ENCODE measurements at places on chromosomes 2 and 18.

GRCh38 chr2:205287316-205287715, 395.0 kb upstream of the NRP2 start:
- DNase-seq = no peak

DNA sequence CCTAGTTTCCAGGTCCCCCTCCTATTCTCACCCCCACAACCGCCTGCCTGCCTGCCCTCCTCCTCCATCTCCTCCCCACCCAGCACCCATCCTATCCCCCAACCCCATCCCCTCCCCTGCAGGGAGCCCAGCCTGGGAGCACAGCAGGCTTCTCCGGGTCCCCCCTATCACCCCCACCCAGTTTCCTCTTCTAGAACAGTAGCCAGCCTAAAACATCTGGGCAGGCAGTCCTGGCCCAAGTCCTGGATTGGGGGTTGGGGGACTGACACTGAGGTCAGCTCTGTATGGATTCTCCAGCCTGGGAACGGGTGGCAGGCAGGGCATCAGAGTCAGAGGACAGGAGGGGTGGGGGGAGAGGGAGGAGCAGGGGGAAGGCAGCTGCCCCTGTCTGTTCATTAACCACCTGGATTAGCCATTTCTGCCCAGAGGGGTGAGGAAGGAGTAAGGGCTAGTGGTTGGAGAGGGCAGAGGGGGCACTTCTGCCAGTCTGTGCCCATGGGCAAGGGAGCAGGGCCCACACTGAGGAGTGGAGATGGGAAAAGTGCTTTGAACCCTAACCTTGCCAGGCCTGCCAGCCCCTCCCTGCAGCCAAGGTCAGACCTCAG, 60.0 kb downstream of the TNS1 start:
- DNase-seq = no peak

- no peak for DNase-seq
Observed at GRCh38 chr18:38023871-38024270, 458.3 kb upstream of the CELF4 start.

DNA sequence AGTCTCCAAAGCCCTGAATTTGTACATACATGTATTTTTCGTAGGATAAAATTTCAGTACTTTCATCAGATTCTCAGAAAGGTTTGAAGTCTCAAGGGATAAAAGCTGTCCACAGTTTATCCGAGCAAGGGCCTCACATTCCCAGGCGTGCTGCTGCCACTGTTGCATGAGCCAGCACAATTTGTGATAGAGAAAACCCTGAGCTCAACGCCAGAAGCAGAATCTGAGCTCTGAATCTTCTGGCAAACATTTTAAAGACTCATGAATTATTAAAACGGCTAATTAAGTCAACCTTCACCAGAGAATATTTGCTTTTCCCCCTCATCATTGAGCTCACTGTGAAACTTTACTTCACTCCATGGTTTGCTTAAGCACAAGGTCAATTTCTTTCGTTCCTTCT, 38.5 kb upstream of the STPG4 start:
- no peak for DNase-seq

GRCh38 chr2:150476809-150477302, 10.6 kb downstream of the RND3 start:
- no peak for DNase-seq

GRCh38 chr18:48896875-48897511, 53.8 kb downstream of the SMAD7 start:
- peak; percentile 3 for DNase-seq

- no peak for DNase-seq
Observed at GRCh38 chr2:201156036-201156435, 26.9 kb upstream of the CASP10 start.

GRCh38 chr2:2524348-2524941, 193.4 kb upstream of the MYT1L start:
- DNase-seq = no peak

DNA sequence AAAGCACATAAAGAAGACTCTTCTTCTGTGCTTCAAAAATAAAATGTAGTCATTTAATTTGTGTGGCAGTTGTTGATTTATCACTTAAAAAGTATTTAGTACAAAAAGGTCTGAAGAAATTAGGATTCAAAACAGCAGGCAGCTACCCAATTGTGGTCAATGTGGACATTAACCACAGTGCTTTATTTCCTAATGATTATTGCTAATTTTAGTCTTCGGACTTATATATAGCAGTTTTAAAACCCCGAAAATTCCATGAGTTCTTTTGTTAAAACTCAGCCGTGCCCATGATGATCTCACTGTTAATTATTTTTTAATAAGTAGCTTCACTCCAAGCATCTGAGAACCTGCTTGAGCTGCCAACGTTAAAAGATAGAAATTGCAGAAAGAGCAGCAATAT, 594.3 kb downstream of the STK39 start:
- DNase-seq = no peak

- peak; percentile 44 for DNase-seq
Observed at GRCh38 chr2:127591221-127591923, 54.6 kb upstream of the GPR17 start.

GRCh38 chr2:232525791-232526371, at the start of gene CHRND:
Gene CHRND (plus strand): TSS chr2:232526160. CDS start chr2:232526216, 56 bp downstream.
- DNase-seq = no peak

DNA sequence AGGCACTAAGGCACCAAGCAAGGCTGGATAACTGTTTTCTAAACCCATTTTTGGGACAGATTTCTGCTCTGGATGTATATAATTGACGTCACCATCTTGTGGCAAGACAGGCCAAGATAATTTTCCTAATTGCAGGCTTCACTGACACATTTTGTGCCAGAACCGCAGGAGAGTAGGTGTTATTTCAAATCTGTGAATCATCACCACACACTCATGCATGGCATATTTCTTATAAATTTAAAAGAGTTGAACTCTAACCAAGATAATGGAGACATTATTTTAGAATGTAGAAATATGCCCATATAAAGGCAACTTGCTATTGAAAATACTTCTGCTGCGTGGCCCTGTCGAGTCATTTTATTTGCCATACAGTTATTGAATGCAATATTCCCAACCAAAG, 68.3 kb upstream of the ACYP2 start:
- no peak for DNase-seq

- no peak for DNase-seq
Observed at GRCh38 chr2:235595422-235596010, 101.7 kb downstream of the AGAP1 start.

- no peak for DNase-seq
Observed at GRCh38 chr2:154713675-154714074, 15.2 kb downstream of the KCNJ3 start.

- DNase-seq = no peak
Observed at GRCh38 chr18:7301094-7301493, 70.2 kb downstream of the LRRC30 start.

DNA sequence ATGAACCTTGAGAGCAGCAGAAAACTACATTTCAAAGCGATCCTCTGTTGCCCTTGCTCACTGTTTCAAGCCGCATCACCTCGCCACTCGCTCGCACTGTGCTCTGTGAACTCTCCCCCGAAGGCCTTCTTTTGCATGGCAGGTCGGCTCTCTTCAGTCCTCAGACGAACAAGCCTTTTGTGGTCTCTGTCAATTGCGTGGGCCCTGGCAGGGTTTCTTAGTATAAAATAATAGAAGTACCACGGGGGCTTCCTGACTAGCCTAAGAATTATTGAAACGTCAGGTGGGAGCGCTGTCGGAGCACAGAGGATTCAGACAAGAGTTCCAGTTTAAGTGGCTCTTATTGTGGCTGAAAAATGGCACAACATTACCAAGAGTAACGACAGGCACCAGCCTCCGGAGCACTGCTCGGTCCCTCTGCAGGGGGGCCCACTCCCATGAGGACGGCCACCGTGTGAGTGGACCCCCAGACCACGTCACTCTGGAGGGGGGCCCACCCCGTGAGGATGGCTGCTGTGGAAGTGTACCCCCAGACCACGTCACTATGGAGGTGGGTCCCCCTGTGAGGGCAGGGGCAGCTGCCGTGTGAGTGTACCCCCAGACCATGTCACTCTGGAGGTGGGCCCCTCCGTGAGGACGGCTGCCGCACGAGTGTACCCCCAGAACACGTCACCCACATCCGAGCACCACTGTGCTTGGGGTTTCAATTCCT, 237.7 kb downstream of the HDAC4 start:
- DNase-seq = no peak

GRCh38 chr2:46351750-46352138, 54.5 kb downstream of the EPAS1 start:
- DNase-seq = peak; percentile 35

GRCh38 chr2:143162123-143162837, 33.1 kb downstream of the ARHGAP15 start:
- peak; percentile 31 for DNase-seq

GRCh38 chr2:1548910-1549673, 135.8 kb downstream of the TPO start:
- no peak for DNase-seq

DNA sequence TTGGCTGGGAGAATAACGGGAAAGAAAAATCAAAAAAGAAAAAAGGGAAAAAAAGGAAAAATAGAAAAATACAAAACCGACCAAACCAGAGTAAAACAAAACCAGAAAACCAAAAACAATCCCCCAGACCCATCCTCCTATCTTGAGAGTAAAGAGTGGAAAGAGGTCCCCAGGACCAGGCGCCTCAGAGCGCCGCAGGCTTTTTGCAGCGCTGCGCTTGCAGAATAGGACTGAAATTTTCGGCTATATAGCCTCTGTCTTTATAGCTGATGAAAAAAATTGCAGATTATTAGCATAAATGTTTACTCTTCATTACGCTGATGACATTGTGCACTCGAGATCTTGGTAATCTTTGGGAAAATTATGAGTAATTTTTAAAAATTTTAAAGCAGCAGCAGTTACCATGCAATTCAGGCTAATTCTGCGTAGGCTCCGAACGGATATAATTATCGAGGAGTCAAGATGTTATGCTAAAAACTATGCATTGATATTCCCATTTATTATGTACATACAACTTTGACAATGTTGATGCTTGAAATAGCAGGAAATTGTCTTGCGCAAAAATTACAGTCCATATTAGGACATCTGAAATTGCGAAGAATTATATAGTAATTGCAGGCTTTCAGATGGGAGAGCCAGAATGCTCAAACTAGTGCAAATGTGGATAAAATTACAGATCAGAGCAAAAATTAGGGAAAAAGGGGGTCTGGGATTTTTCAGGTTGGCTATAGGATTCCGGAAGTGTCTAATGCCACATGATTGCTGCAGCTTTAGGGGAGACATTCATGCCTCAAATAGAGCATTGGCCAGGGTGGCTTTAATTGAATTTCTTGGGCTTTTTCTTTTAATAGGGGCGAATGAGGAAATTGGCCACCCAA, 8.3 kb downstream of the DLX1 start:
- DNase-seq = no peak

GRCh38 chr2:21656330-21657075, 532.7 kb downstream of the TDRD15 start:
- DNase-seq = no peak

DNA sequence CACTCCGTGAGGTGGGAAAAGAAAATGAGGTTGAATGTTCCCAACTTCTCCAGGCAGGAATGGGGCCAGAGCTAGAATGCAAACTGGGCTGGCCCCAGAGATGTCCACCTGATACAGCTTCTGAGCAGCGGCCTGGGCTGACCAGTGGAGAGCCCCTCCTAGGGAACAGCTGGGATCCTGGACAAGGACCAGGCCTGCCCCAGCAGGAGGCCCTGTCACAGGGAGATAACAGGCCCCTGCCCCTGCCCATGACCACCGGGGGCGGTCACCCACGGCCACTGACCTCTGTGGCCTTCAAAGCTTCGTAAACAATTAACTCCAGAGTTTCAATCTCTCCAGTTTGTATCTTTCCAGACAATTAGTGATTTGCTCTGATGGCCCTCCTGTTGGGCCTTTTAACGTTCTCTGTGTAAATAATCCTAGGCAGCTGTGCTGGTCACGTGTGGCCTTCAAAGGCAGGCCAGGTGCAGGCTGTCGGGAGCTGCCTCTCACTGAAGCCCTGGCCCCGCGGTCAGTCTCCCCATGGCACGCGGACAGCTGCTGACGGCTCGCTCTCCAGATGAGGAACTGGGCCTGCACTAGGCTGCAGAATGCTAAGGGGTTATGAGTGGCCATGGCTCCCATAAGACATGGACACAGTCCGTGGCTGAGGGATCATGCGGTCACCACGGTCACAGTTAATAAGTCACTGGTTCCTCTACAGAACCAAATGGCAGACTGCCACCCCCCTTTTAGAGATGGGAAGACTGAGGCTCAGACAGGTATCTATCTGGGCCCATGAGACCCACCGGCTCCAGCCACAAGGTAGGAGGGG, 9.2 kb downstream of the HS6ST1 start:
- DNase-seq = no peak

- DNase-seq = no peak
Observed at GRCh38 chr2:71684226-71685072, 231.1 kb downstream of the DYSF start.

DNA sequence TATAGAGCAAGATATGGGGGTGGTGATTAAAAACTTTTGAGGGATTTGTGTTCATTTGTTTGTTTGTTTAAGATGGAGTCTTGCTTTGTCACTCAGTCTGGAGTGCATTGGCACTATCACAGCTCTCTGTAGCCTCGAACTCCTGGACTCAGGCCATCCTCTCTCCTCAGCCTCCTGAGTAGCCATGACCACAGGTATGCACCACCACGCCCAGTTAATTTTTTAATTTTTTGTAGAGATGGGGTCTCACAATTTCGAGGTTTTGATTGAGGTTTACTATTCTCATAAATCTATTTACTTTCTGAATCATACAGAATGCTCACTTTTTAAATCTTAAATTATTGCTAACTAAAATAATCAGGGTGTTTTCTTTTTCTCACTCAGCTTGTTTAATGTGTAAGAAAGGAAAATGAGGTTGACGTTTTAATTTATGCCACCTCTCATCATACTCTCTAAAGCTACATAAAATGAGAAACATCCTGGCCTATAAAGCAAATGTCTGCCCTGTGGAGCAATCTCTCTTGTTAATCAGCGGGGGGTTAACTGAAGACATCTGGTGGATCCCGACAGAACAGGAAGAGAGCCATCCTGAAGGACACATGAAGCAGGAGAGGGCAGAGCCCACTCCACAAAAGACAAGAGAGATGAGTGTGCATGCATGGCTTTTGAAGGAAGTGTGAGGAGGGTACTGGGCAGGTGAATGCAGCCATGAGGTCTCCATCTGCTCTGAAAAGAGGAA, 589.1 kb upstream of the SLC8A1 start:
- no peak for DNase-seq

DNA sequence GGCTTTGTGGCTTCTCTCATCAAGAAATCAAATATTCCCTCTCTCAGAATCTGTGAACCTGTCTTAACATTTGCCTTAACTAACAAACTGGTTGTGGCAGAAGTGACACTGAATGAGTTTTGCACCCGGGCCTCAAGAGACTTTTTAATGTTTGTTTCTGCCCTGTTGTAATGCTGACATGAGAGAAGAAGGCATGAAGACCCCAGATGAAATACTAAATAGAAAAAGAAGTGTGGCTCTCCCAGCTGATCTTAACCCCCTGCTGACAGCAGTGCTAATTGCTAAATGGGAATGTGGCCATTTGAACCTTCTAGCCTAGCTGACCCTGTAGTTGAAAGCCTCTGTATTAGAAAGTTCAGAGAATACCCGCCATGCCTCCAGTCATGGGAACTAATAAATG, 261.2 kb downstream of the CTNNA2 start:
- no peak for DNase-seq

GRCh38 chr2:99863236-99863902, 279.0 kb downstream of the AFF3 start:
- no peak for DNase-seq
